ENCODE measurements at places on chromosomes 13 and 19.

- DNase-seq = no peak
Measured at GRCh38 chr13:31236211-31236786, 36.5 kb downstream of the B3GLCT start.

DNA sequence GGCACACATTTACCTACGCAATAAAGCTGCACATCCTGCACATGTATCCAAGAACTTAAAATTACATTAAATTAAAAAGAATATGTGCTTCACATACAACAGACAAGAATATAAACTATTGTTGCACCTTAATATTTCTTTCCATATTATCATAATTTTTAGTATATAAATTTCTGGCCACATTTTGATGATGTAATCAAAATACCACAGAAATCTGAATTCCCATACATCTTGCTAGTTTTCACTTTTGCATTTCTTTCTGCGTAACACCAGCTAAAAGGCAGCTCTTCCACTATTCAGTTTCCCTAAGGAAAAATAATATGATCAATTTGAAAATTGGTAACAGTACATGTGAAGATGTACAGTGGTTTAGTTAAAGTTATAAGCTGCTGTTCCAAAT, 42.6 kb downstream of the FGF14 start:
- DNase-seq = no peak

GRCh38 chr19:31908080-31908479, 437.3 kb upstream of the ZNF507 start:
- no peak for DNase-seq

- DNase-seq = no peak
Measured at GRCh38 chr19:4365341-4365740, 22.0 kb downstream of the MPND start.

DNA sequence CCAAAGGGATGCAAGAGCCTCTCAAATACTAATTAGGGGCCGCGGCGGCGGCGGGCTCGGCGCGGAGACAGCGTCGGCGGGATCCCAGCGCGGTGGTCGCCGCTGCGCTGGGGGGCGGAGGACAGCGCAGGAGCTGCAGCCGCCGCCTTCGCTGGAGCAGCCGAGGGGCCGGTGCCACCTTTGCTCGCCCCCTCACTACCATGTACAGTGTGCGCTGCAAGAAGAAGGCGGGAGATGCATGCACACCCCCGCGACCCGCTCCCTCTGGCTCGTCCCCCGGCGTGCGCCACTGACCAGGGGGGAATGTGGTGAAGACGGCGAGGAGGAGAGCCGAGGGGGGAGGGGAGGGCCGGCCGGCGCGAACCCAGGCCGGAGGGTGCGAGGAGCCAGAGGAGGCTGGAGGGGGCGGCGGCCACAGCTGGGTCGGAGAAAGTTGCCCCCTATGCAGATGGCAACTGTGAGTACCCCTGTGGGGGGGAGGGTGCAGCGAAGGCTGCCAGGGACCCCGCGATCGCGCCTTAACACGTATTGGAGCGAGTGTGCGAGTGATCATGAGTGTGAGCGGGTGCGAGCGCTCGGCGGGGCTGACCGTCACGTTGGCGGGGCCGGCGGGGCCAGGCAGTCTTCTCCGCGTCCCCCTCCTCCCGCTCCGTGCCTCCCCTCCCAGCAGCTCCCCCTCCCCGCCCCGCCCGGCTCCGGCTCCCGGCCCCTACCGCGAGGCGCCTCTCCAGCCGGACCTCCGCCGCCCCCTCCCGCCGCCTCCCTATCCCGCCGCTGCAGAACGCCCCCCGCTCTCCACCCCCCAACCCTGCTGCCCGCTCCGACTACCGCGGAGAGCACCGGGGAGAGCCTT, 808 bp downstream of the SLITRK5 start:
- DNase-seq = no peak

GRCh38 chr13:27022571-27023311, 148.9 kb downstream of the USP12 start:
- no peak for DNase-seq
